Right kidney (tissue), 9 donors: ENCODE measurements at places on chromosomes 1 and 21.

- DNase-seq = no peak
These were observed 3.0 kb downstream of the VAMP4 start for GRCh38 chr1:171738911-171739310.

DNA sequence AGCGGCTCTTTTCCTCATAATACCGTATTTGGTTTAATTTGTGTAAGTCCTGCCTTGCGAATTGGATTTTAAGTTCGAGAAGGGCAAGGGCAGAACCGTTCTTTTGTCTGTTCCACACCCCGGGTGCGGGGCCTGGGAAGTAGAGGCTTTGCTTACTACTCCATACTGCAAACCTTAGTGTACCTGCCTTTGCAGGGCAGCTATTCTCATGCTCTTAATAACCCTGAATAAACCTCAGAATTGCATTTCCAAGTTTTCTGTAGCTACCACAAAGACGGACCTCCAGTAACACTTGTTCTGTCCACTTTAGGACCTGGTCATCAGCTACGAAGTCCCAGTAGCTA is 657 bp upstream of the HNRNPU start:
- no peak for DNase-seq

- DNase-seq = no peak
These were observed 42.2 kb upstream of the IGSF3 start for GRCh38 chr1:116709666-116710167.

GRCh38 chr1:206909883-206910318 is 11.8 kb downstream of the FCMR start:
- no peak for DNase-seq

- no peak for DNase-seq
These were observed 3.0 kb upstream of the DDOST start for GRCh38 chr1:20663969-20664715.

GRCh38 chr1:88683541-88684481 is at the start of gene PKN2:
PKN2 (plus strand) TSS chr1:88684273; CDS start chr1:88684581, 308 bp downstream.
- peak; percentile 93 for DNase-seq

GRCh38 chr1:94787691-94788090 is 32.5 kb upstream of the SLC44A3 start:
- no peak for DNase-seq

DNA sequence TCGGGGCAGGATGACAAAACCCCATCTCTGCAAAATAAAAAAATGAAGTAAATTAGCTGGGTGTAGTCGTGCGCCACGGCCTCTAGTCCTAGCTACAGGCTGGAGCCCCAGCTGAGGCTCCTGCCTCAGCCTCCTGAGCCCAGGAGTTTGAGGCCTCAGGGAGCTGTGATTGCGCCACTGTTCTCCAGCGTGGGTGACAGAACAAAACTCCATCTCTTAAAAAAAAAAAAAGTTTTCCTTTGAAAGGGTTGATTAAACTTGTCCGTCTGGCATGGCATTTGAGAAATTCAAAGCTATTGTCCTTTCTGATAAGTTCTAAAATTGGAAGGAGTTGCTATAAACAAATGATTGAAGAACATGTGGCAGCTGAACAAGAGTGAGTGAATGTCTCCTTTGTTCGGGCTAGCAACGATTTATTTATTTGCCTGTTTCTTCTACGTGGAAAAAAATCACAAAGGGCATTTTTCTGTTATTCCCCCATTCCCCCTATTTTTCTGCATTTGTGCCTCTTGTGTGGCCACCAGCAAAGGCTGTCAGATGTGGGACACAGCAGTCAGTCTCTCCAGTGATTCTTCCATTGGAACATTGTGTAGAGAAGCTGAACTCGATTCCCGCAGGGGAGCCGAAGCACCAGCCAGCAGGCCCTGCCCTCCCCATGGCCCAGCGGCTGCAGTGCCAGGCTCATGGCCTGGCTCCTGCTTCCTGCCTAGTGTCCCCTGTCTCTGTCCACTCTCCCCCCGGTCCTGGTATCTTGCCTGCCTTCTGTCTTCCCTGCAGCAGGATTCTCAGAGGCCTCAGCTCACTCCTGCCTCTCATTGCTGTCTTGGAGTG is 21.5 kb upstream of the PWP2 start:
- DNase-seq = no peak

DNA sequence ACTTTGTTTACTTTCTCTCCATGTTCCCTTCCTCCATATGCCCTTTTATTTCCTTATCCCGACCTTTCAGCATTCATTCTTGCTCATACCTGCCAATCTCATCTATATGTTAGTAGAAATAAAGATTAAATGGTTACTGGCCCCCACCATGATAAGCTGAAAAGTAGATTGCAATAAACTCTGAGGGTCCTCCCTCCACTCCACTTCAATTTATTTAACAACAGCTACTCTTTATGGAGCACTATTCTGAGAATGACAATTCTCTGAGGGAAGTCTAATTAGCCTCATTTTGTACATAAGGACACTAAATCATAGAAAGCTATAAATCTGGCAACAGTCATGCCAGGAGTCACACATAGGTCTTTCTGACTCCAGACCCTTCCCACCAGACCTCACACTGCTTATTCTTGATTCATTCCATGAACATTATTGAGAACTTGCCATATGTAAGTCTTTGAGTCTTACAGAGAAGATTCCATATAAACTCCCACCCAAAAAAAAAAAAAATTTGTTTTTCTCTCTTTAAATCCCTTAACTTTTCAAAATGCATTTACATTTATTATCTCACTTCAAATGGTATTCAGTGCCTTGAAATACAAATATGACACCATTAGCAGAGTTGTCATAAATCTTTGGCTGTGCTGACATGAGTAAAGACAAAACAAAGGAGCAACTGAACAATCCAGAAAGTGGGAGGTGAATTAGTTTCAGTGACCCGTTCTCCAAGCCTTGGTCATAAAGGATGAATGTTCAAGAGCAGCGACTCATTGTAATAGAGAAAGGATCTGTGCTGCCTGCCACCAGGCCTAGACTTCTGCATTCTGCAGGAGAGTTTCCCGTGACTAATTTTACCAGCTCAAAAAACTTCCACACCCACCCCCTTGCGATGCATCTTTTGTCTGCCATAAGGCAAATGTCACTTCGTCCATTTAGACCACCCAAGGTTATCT is 28.5 kb downstream of the PALMD start:
- no peak for DNase-seq

GRCh38 chr1:201501812-201502510 is 5.0 kb downstream of the CSRP1 start:
- DNase-seq = peak; percentile 65

DNA sequence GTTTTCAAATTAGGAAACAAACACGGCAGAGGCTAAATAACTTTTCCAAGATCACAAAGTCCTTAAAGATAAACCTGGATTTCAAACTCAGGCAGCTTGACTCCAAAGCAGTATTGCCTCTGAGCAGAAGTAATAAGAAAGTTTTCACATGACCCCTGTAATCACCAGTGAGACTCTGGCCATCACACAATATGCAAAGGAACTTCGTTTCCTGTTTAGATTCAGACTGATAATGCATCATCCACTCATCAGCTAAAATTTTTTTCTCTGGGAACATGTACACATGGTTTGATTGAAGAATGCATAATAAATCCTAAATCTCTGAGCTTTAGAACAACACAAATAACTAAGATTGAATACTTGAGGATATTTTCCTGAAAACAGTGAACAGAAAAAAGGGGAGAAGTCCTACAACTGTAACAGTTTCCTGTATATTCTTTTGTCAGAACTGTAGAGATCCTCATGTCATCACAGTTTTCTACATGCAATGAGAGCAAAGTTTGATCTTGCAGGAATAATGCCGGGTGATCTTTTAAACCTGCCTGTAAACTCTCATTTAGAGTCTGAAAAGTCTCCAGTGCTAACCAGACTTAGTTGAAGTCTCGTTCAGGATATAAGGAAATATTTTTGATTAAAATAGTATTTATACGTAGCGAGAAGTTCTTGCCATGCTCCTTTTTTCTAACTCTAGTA is 225.3 kb downstream of the SPATA17 start:
- no peak for DNase-seq

- no peak for DNase-seq
These were observed 109.8 kb downstream of the GLIS1 start for GRCh38 chr1:53629101-53629691.

GRCh38 chr1:54506594-54506993 is 41.4 kb upstream of the ACOT11 start:
- DNase-seq = no peak

DNA sequence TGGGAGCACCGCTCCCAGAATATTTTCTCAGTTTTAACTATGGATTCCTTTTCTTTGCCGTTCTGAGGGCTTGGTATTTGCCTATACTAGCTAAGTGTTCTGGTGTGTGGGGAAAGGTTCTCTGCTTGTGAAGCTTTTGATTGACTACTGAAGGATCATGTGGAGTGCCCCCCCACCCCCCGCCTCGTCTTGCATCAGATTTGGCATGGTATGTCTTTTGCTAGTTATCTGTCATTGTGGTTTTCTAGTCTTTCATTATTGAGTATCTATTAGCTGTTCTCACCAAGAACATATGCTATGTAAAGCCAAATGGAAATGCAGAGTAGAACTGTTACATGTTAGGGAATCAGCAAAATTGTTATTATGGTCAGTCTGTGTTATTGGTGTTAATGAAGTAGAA is 58.3 kb downstream of the MACF1 start:
- no peak for DNase-seq

GRCh38 chr1:22658385-22659163 is 5.5 kb downstream of the C1QB start:
- no peak for DNase-seq

DNA sequence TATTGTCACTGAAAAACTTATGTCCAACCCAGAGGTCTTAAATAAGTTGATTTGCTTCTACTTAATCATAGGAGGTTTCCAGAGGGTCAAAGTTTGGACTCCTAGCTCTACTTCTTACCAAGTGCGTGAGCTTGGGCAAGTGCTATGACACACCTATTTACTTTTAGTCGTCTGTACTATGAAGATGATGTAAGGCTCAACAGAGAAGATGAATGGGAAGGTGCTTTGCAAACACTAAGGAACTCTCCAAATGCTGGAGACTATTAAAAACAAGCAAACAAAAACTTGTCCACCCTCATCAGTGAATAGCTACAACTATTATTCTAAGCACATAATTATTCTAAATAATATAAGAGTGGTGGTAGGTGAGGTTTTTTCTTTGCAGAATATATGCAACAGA is 232.3 kb upstream of the USP24 start:
- DNase-seq = no peak

DNA sequence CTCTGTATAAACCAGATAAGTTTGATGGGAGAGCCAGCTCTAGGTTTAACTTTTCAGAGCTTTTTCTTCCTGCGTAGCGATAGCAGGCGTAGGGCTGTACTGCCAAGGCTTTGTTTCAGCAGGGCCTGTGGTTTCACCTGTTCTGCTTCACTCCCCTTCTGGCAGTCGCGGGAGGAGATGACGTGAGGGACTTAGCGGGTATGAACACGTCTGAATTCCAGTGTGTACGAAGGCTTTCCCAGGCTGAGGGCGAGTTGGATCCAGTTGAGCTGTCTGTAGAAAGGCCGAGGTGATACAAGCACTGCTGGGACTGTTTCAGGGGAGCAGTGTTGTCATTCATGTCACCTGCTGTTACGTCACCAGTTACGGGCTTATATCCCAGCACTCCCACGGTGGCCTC is 21.2 kb downstream of the PEX14 start:
- no peak for DNase-seq

- DNase-seq = peak; percentile 79
These were observed 594 bp downstream of the HDGF start for GRCh38 chr1:156750711-156751450.

- DNase-seq = no peak
These were observed 5.2 kb downstream of the SELENON start for GRCh38 chr1:25804964-25805862.

GRCh38 chr1:212903664-212904063 is 45.6 kb downstream of the FLVCR1 start:
- DNase-seq = no peak

DNA sequence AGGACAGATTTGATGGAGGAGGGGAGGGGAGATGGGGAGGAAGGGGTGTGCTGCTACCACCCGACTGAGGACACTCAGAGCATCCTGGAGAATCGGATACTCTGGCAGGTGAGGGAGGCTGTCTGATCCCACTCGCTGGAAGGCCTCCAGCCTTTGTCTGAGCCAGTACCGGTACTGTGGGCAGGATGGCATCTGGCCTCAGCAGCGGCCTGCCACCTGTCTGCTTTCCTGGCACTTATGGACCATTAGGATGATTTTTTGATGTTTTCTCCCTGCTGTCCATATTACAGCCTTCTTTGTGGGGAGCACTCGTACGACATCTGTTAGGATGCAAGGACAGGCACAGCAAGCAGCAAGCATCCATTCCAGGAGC is 11.5 kb downstream of the ATP2B4 start:
- no peak for DNase-seq

DNA sequence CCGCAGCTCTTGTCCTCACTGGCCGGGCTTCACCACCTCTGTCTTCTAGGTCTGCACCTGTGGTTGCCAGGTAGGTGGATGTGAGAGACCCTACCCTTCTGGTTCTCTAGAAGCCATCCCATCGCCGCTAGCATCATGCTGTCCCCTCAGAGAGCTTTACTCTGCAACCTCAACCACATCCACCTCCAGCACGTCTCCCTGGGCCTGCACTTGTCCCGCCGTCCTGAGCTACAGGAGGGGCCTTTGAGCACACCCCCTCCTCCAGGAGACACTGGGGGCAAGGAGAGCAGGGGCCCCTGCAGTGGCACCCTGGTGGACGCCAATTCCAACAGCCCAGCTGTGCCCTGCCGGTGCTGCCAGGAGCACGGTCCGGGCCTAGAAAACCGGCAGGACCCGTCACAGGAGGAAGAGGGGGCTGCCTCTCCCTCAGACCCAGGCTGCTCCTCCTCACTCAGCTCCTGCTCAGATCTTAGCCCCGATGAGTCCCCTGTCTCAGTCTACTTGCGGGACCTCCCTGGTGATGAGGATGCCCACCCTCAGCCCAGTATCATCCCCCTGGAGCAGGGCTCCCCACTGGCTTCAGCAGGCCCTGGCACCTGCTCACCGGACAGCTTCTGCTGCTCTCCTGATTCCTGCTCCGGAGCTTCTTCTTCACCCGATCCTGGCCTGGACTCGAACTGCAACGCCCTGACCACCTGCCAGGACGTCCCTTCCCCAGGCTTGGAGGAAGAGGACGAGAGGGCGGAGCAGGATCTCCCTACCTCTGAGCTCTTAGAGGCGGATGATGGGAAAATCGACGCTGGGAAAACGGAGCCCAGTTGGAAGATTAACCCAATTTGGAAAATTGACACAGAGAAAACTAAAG is 1.2 kb downstream of the RUSC1 start:
- DNase-seq = no peak

- DNase-seq = no peak
These were observed 11.2 kb downstream of the CD84 start for GRCh38 chr1:160567858-160568682.

- no peak for DNase-seq
These were observed 200.3 kb upstream of the FOXD3 start for GRCh38 chr1:63122079-63122478.
